ENCODE measurements at places on chromosomes 11 and 22.

GRCh38 chr11:128483211-128483788 lies 104.1 kb downstream of the ETS1 start:
- DNase-seq, result no peak

GRCh38 chr11:111801135-111801534 lies 34.9 kb upstream of the PPP2R1B start:
- DNase-seq, result peak; percentile 87

- DNase-seq, result peak; percentile 60
Observed at GRCh38 chr11:65899356-65900124, 648 bp downstream of the FOSL1 start.

- no peak for DNase-seq
Observed at GRCh38 chr11:71240865-71241691, 11.3 kb downstream of the SHANK2 start.

DNA sequence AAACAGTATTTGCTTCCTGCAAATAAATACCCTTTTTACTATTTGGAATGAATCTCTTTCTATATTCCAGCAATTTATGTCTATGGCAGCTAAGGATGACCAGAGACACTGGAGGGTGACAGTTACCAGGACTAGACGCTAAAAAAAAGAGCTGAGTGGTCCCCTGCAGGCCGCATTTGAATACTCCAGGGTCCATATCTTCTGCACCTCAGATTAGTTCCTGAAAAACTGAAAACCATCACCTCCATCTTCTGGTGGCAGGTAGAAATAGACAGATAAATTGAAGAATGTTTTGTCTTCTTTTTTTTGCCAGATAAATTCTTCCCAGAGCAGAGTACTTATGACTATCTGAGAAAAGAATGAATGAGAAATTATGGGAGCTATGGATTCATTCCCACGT lies 145.6 kb downstream of the CSNK2A3 start:
- DNase-seq, result no peak

Data from retina (tissue), 1 donor.